ENCODE measurements at places on chromosomes 16 and 17. TPM values are rescaled to one million over a fixed set of nuclear protein-coding genes. Genes with fewer than 3 reads are reported as not detected.

Gene ALKBH5
- 99.1 TPM for total RNA-seq

- no peak for DNase-seq
Measured at GRCh38 chr17:62727916-62728672, 80.0 kb downstream of the MARCHF10 start.

DNA sequence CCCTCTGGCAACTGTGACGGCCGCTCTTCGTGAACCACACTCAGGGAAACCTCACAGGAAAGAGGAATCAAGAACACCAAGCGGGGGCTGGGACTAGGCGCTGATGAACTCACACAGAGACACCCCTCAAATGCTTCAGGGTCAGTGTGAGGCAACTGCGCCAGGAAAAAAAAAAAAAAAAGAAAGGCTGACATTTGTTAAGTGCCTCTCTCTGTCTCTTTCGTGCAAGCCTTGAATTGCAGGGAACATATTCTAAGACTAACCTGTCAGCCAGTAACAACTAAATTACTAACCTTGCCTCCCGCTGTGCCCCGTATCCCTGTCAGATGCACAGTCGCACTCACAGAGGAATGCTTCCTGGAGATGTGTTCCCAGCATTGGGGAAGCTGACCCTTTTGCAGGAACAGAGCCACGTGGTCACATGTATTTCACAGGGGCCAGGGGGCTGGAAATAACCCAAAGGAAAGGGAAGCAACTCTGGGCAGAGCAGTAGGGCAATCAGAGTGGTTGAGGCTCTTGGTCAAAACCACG, 247.8 kb downstream of the XYLT1 start:
- no peak for DNase-seq

Gene PHOSPHO1
- total RNA-seq: 1.7 TPM

DNA sequence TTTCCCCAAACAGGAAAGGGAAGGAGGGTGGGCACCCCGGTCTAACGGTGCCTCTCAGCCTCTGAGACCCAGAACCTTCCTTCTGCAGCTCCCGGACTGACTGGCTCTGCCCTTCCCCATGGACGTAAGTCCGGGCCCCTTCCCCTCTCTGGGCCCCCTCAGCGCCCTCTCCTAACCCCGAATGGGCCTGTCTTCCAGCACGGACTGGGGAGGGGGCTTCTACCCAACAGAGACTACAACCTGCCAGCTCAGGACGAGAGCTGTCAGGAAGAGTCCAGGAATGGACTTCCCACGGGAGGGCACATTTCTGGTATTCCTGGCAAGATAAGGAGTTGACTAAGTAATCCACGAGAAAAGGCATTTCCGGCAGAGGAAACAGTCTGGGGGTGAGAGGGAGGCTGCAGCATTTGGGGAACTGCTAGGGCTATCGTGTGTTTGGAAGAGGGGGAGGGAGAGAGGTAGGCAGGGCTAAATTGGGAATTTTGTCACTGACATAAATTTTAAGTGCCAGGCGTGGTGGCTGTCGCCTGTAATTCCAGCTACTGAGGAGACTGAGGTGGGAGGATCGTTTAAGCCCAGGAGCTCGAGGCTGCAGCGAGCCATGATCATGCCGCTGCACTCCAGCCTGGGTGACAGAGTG, 12.1 kb upstream of the ALDOA start:
- no peak for DNase-seq

DNA sequence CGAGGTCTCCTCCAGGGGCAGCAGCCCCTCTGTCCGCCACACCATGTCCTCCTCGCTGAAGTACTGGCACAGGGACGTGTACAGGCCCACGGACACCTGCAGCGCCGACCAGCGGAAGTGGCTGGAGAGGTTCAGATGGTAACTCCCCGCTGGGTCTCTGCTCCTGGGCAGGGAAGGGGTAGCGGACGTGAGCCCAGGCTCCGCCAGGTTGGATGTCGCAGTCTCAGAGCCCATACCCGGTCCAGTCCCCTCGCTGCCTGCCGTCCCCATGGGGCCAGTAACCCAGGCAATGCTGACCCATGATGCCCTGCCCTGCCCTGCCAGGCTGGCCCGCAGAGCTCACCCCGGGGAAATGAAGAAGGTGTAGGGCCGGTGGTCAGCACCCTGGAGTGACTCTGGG, 33.2 kb downstream of the PKD1 start:
- DNase-seq: no peak

- DNase-seq: no peak
Measured at GRCh38 chr17:68029512-68030215, 5.9 kb upstream of the KPNA2 start.

All from upper lobe of right lung (tissue), 1 donor.